ENCODE measurements at places on chromosomes 7 and 10.
A peak's percentile ranks its signal among the peaks of the same experiment; 100 is the strongest.

DNA sequence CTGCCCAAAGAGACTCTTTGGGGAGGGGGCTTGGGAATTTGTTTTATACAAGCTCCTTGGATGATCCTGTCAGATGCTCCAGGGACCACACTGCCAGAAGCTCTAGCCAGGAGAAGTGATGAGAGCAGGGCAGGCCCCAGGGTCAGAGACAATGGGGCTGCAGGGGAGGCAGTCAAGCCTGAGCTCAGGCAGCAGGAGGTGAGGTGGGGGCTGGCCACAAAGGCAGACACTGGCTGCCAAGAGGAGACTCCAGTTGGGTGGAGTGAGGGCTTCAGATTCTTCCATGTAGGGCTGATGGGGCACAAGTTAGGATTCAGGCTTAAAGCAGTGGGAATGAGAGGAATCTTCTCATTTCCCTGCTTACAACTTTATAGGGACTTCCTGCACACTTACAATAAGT is 35.6 kb upstream of the LOXL4 start:
- DNase-seq: no peak

DNA sequence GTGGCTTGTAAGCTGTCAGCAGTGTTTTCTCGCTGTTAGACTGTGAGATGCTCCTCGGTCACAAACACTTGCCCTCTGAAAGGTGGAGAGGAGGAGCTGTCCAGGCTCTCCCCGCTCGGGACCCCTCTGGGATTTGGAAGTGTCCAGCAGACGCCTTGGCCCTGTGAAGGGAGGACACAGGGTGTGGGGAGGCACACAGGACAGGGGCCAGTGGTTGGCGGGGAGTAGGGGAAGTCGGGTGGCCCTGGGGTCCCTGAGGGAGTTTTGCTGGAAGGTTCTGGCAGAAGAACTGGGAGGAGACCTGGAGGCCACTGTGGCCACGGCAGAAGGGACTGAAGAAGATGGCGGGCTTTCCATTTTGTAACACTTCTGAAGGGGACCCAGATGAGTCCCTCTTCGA is 47.2 kb upstream of the DPYSL4 start:
- DNase-seq: no peak

DNA sequence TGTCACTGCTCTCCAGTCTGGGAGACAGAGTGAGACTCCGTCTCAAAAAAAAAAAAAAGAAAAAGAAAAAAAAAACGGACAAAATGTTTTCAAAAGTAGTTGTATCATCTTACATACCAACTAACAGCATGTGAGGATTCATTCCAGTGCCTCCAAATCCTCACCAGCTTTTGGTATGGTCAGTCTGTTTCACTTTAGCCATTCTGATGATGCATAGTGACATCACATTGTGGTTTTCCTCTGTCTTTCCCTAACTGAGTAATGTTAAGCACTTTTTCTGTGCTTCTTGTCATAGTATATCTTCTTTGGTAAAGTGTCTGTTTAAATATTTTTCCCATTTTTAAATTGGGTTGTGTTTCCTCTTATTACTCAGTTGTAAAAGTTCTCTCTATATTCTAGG is 251.4 kb upstream of the CTBP2 start:
- DNase-seq: peak; percentile 26

DNA sequence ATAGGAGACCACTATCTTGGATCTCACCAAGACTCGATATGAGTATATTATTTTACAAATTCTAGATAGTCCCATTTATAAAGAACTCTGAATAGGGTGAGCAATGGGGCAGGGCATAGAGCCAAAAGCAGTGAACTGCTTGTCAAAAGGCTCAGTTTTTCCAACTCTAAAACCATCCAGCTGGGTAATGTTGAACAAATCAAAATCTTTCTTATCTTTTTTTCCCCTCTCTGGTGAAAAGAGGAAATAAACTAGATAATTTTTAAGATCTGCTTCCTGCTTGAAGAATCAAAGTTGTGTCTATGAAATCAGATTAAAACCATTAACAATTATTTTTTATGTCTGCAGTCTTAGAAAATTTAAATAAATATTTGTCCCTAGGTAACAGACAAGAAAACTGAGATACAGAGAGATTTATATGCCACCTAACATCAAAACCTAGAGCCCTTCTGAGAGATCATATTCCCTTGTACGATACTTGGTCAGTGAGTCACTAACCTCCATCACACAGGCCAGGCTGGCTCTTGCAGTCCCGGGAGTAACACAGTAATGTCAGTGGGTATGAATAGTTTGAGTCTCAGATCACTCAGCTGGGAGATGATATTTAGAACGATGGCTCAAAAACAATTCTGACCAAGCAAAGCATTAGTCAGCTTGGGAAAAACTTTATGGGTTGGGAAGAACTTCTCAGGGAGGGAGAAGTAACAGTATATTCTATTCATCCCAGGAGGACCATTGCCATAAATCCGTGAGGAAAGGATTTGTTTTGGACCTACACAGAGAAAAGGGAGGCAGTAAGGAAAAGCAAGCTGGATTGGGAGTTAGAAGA is 178.8 kb downstream of the REEP3 start:
- peak; percentile 86 for DNase-seq

GRCh38 chr10:22473044-22473443 is 127.7 kb downstream of the SPAG6 start:
- DNase-seq: no peak

- no peak for DNase-seq
Measured at GRCh38 chr7:142860968-142861367, 6.1 kb downstream of the EPHB6 start.

GRCh38 chr7:128791972-128792327 is 182 bp downstream of the CCDC136 start:
- no peak for DNase-seq

DNA sequence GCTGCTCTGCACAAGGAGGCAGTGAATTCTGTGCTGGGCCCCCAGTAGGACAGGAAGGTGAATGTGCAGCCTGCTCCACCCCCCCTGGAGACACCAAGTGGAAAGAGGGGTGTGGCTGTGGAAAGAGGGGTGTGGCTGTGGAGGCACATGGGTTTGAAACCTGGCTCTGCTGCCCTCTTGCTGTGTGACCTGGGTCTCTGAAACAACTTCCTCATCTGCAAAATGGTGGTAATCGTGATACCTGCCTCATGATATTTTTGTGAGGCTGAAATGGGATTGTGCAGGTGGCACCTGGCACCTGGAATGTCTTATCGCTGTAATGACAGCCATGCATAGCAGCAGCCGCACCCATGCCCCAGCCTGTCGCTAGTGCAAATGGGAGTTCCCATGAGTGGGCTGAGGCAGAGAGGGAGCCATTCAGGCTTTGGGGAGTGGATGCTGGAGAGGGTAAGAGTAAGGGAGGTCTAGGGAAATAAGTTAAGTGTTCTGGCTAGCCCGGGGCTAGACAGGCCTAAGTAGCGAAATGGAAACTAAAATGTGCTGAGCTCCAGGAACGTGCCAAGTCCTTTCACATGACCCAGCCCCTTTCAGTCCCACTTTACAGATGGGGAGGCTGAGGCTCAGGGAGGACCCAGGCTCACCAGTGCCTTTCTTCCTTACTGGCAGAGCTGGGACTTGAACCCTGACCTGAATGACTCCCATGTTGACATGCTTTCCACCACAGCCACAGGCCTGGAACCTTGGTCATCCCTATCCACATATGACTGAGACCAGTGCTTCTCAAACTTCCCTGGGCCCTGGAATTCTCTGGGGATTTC is 35.0 kb downstream of the C10orf105 start:
- DNase-seq: no peak

- no peak for DNase-seq
Measured at GRCh38 chr10:57849691-57850357, 417.9 kb downstream of the IPMK start.

GRCh38 chr7:20200361-20200760 is 16.8 kb downstream of the MACC1 start:
- peak; percentile 89 for DNase-seq

DNA sequence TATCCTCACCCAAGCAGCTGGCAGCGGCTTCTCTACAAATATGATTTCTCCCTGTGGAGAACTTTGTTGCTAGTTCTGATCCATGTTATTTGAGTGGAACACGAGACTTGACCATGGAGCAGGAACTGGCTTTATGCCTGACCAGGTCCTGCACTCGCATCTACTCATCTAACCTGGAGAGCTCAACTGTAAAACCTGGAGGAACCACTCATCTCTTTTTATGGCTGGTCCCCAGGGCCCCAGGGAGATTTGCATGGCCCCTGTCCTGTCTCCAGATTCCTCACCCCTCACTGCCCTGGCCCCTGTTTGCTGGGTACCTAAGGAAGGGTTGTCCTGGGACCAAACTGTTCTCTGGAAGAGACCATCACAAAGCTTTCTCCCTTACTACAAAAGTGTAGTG is 16.0 kb downstream of the TCAF1 start:
- no peak for DNase-seq

GRCh38 chr7:8117195-8117594 is 144.8 kb downstream of the ICA1 start:
- no peak for DNase-seq

DNA sequence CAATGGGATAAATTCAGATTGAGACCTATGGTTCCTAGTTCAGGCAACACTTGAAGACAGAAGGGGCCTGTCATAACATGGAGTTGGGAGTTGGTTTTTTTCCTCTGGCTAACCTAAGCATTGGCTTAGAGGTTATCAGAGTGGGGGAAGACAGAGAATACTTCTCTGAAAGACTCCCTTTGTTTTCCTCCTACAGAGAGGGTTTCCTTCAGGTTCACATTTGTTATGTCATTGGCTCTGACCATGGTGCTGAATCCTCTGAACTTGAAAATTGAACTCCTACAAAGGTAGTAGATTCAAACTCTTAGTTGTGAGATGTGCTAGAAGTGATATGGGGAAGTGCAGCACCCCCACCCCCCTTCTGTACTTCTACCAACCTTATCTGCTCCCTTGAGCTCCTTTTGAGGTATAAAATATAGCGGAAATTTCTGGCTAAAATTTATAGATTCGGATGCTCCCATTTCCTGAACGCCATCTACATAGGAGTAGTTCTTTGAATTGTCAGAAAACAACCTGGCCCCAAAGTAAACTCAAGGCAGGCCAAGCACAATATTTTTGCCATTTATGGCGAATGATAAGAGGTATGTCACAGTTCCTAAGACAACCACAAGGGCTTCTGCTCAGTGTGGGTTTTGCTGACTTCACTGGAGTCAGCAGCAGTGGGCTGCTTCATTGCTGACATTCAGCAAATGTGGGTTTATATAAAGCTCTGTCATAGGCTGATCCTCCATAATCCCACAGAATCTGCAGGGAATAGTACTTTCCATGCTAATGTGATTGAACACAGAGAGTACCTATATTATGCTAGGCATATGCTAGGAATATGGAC is 131.6 kb upstream of the KLF14 start:
- no peak for DNase-seq

- no peak for DNase-seq
Measured at GRCh38 chr10:102800611-102801335, 36.4 kb downstream of the CYP17A1 start.

GRCh38 chr10:72315611-72316385 is 38.9 kb downstream of the DNAJB12 start:
- no peak for DNase-seq

DNA sequence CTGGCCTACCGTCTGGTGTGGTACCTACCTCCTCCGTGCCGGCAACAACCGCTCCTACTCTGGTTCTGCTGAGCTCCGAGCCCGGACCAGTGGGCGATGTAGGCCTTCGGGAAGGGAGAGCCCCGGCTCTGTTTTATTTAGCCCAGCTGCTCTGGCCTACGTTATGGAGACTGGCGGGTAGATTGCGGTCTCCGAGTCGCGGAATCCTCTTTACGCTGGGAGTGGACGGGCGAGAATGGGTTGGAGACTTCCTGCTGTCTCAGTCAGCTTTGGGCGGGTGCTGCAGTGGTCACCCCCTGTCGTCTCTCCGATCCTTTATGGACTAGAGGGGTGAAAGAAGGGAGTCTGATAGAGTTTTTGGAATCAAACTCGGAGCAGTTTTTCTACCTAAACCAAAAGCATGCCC is 406 bp downstream of the CBLL1 start:
- no peak for DNase-seq

- no peak for DNase-seq
Measured at GRCh38 chr7:3056234-3057065, 12.8 kb upstream of the CARD11 start.

DNA sequence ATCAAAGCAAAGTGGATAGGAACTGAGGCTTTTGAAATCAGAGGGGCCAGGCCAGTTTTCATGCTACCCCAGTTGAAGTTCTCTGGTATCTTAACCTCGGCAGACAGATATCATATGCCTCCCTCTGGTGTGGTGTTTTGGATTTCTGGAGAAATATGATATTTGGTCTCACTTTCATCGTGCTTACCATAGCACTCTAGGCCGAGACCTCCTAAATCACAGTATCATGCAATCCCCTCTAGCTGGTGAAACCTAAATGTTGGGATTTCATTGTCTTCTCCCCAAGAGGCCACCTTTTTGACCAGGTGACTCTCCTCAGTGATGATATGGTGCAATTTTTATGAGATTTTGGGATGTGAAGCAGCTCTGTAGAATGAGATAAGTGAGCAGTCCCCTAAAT is 183.5 kb downstream of the CREB5 start:
- DNase-seq: no peak

DNA sequence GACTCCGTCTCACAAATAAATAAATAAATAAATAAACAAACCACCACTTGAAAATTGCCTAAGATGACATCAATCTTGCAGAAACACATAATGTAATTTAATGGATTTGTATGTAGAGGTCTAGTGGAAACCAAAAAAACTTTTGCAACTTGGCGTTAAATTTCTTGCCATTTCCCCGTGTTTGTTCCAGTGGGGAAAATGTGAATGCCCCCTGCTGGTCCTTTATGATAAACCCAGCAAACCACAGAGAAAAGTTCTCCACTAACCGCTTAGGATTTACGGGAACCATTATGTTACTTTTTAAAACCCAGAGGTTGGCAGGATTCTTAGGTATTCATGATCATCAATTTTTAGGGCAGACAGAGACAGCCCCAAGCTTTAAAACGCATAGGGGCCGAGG is 32.5 kb downstream of the LAMB4 start:
- DNase-seq: no peak

DNA sequence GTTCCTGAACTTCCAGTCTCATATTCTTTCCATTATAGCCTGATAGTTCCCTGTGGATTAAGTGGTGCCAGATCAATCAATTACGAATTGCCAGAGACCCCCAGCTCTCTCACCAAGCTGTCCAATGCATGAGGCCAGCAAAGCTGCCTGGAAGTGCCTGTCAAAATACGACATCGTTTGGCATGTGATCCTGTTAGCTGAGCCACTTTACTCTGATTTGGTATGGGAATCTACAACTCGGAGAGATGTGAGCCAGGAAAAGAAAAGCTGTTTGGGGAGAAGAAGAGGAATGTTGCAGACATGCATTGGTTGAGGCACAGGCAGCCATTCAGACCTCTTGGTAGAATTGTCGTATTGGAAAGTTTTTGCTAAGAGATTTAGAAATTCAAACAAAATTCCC is 3.9 kb downstream of the SNX10 start:
- no peak for DNase-seq

- DNase-seq: no peak
Measured at GRCh38 chr10:72709041-72709440, 17.1 kb downstream of the MCU start.

- DNase-seq: no peak
Measured at GRCh38 chr10:126702181-126702580, 31.7 kb upstream of the C10orf90 start.

GRCh38 chr10:74140553-74140952 is 10.1 kb downstream of the AP3M1 start:
- no peak for DNase-seq

Data from epithelial cell of proximal tubule (primary cell).